ENCODE measurements at places on chromosomes 3 and 15.

- no peak for DNase-seq
Observed at GRCh38 chr15:50095938-50096821, 22.9 kb downstream of the ATP8B4 start.

DNA sequence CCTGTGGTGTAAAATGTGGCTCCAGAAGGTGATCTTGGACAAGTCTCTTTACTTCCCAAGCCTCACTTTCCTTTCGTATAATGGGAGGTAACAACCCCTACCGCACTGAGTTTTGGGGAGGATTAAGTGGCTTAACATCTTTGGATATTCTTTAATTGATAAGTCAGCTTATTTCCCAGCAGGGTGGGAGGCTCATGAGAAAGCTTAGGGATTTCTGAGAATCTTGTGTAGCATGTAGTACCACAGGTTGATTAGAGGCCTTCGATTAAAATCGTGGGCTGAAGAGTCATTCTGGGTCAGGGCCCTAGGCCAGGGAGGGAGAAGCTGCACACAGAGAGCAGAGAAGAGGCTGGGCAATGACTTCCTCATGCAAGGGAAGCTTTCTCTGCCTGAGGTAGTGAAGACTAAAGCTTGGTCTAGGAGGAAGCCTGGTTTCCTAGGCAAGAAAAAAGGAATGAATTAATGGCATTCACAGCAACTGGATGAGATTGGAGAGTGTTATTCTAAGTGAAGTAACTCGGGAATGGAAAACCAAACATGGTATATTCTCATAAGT lies 1.5 kb upstream of the NMNAT3 start:
- no peak for DNase-seq

GRCh38 chr15:45540531-45540930 lies 18.0 kb upstream of the SLC30A4 start:
- no peak for DNase-seq

DNA sequence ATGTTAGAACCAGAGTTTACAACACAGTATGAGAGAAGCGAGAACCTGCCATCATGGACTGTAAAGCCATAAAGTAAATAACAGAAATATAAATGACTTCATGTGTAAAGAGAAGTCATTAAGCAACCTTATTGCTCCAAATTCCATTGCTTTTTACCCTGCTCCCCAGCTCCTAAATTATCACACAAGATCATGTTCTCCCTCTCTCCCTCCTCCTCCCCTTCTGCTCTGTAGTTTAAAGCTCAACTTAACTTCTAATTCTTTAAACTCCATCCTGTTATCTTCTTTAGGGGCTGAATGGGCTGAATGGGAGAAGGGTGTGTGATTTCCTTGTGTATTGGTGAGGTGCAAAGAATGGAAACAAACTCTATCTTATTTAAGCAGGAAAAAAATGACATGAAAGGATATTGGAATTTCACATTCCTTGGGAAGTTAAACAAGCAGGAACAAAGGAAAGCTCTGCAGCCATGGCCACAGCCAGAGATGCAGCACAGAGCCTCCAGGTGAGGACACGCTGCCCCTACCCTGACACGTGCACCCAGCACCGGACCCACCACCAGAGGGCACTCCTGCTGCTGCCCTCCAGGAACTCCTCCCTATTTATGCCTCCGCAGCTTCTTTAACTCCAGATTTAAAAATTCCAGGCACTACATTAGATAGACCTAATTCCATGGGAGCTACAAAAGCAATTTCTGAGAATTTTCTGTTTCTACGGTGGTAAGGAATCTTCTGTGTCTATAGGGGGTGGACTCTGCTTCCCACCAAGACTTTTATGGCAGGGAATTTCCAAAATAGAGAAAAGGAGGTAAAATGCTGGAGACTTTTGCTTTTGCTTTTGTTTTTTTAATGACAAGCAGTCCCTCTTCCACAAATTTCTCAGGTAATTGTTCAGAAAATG lies 76.9 kb upstream of the ABI3BP start:
- peak; percentile 25 for DNase-seq

DNA sequence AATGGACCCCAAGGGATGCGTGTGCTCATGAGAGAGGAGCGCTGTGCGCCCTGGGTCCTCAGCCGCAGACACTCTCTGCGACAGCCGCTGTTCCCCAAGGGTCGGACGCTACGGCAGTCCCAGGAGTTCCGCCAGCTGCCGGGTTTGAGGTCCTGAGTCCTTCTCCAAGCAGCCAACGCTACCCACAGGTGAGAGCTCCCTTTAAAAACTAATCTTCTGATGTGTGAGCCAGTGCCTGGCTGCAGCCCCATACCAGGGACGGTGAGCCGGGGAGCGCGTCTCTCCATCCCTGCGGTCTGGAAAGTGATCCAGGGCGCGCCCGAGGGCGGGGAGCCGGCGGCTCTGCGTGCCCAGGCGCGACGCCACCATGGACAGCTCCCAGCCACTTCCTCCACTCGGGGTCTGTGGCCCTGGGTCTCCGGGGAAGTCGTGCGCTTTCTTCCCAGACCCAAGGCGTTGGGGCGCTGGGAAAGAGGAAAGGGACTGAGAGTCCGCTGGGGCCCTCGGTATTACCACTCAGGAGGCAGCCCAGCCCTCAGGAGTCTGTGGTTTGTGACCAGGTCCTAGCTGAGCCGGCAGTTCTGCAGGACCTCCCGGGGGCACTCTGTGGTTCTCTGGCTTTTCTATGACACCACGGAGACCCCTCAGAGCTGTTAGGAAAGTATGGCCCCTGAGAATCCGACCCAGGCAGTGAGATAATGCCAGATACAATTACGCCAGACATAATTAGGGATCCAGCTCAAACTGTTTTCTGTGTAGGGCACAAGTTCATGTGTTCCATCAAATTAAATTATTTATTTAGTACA lies 1.4 kb downstream of the CEMIP start:
- DNase-seq: no peak

DNA sequence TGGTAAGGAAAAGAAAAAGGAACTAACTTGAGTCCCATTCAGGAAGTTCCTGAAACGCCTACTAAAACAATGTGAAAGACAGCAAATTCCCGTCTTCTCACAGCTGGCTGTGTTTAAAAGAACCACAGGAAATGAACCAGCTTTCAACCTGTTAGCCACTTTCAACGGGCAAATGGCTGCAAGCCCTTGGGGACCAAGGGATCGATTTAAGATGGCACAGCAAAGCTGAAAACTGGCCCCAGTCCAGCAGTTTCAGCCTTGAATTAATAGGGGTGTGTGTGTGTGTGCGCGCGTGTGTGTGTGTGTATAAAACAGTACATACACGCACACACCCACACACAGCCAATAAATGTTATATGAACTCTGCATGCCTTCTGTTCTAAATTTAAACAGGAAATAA lies 168.7 kb upstream of the TMCO5A start:
- no peak for DNase-seq

DNA sequence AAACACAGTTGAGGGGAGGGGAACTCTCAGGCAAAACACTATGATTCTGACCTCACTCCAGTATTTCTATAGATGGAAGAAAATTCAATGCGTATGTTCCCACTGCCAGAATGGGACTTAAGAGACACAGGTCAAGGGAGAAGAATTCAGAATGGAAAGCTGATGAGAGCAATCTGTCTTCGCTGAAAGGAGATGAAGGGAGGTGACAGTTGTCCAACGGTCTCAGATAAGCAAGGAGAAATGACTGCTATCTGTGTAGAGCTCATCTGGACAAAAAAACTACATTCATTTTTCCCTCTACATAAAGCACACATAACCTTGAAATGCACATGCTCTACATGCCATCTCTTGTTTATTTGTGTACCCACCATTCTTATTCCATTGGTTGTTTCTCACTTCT lies 405.1 kb downstream of the LSAMP start:
- no peak for DNase-seq

DNA sequence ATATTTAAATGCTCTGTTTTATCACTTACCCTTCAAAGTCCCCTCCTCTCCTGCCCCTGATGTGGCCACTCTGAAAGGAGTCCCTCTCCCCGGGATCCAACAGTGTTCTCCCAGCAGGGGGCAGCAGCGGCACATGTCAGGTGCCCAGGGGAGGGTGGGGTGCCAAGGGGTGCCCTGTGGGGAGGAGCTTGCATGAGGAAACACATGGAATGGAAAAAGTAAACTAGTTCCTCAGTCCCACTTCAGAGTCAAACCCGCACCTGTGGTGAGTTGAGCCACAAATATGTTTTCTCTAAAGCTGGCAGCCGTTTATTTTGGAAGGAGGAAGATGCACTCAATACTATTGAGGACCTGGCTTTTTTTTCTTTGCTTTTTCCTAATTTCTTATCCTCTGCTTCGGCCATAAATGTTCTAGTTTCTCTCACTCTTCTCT lies 30.1 kb upstream of the NRROS start:
- peak; percentile 95 for DNase-seq

DNA sequence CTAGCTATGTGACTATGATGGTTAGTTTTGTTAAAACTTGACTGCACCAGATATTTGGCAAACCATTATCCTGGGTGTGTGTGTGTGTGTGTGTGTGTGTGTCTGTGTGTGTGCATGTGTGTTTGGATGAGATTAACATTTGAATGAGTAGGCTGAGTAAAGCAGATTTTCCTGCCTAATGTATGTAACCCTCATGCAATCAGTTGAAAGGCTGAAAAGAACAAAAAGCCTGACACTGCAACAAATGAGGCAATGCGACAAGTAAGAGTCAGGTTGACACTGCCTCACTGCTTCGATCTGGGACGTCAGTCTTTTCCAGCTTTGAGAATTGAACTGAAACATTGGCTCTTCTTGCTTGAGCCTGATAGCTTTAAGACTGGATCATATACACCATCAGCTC lies 643.0 kb downstream of the NAALADL2 start:
- DNase-seq: no peak

DNA sequence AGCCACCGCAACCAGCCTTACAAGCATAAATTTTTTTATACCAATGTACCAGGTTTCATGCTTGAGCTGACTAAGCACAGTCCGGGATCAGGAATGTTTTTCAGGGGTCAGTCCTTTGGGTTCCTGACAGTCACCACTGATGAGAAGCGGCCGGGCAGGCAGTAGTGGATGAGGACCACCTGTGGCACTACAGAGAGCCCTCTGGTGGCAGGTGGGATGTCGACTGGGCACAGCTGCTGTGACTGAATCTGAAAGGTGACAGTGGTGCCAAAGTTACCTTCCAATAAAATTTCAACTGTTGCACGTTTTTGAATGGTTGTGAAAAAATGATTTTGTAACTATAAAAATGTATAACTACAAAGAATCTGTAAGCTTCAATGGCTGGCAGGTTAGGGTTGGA lies 34.0 kb downstream of the TPRA1 start:
- no peak for DNase-seq

DNA sequence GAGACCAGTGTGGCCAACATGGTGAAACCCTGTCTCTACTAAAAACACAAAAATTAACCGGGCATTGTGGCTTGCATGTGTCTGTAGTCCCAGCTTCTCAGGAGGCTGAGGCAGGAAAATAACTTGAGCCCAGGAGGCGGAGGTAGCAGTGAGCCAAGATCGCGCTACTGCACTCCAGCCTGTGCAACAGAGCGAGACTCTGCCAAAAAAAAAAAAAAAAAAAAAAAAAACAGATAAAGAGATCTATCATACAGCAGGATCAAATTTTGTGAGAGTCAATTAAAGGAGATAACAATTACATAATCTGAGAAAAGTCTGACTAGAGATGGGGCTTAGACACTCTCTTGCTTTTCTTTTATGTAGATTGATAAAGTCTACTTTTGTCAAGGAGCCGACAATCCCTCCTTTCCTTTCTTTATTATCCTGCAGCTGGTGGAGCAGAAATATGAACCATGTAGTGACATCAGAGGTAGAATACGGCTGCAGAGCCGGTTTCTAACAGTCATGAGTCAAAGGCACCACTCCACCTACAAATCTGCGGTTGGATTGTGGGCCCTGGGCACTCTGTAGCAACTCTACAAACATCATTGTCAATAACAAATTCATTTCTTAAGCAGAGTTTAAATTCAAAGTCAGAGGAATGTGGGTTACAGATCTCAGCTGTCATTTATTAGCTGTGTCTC lies 9.0 kb downstream of the C2CD4A start:
- DNase-seq: no peak

- peak; percentile 60 for DNase-seq
Observed at GRCh38 chr3:143119009-143119914, at the start of gene CHST2. CHST2 (plus strand) TSS chr3:143119771; CDS start chr3:143120817, 1,046 bp downstream.

Measured in CD8-positive, alpha-beta memory T cell (primary cell).